ENCODE measurements at places on chromosomes 2 and 18.

DNA sequence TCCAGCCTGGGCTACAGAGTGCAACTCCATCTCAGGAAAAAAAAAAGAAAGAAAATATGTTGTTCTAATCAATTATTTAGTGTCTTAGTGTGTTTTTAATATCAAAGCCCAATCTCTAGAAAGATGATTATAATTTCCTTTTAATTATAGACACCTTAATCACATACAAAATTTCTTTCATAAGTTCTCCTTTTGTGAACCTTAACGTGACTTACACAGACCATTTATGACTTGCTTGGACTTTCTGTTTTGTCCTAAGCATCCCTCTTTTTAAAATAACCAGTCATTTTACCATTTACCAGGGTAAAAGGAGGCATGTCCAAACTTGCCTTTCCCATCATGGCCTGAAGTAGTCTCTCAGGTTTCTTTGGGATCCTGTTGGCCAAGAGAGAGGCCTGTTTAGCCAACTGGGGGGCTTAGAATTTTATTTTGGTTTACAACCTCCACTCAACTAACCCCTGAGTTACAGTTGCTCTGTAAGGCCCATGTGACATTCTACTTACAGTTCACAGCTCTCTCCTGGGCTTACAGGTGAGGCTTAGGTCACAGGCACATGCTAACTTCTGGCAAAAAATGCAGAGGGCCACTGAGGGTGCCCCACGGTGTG, 23.9 kb upstream of the GPR155 start:
- H3K27me3 ChIP-seq: no peaks in the 10 kb centered on the region
- H3K4me3 ChIP-seq: no peak overlapping the region
- no peaks in the 10 kb centered on the region for H3K36me3 ChIP-seq
- no peaks in the 10 kb centered on the region for H3K4me1 ChIP-seq

DNA sequence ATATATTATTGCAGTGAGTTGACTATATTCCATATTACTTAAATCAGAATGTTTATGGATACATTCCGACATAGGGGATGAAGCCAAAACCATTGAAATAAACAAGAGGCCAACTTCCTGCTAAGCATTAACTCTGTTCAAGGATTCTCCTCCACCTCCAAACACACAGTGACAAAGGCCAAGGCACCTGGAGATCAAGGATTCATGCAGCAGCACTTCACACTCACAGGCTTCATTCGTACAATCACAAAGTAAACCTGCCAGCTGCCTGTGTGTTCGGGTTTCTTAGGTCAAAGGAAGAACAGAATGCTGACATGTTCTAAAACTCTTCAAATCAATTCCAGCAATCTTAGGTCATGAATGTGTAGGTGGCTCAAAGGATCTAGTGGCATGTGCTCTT, 22.8 kb downstream of the WDFY1 start:
- DNase-seq: no peak
- H3K27ac ChIP-seq: no peak overlapping the region
- no peaks in the 10 kb centered on the region for H3K4me1 ChIP-seq
- H3K36me3 ChIP-seq: peaks cover 2% of the 10 kb centered on the region
- H3K4me3 ChIP-seq: no peak overlapping the region
- no peaks in the 10 kb centered on the region for H3K27me3 ChIP-seq

DNA sequence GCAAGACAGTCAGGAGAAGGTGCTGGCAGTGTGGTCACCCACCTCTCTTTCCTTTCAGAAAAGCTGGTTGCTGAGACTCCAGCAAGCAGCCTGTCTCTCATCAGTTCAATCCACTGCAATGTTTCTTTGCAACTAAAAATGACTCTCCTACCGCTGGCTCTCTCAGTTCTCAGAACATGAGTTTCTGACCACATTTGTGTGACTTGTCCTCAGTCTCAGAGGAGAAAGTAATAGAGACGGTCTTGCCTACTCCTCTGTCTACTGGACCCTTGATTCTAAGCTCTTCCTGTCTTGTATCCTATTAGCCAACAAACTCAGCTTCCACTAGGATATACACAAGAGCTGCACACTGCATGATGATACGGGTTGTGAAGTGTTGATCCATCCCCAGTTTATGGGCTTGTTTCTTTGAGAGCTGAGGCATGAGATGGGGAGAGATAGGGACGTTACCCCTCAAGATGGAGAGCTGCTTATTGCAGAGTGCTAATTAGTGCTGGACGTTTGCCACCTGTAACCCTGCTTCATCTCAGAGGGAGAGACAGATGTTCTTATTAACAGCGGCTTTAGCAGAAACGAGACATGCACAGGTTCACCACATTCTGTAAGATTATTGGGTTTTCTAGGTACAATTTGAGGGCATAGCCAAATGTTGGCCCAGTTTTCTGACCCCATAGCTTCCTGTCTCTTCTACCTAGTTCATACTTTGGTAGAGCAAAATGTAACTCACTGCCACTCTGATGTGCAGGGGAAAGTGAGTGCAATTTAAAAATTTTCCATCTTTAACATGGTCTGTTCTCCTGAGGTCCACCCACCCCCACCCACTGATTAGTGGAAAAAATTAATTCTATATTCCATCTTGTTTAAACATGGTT, 32.4 kb upstream of the YWHAQ start:
- no peak overlapping the region for H3K4me3 ChIP-seq
- no peaks in the 10 kb centered on the region for H3K27me3 ChIP-seq

DNA sequence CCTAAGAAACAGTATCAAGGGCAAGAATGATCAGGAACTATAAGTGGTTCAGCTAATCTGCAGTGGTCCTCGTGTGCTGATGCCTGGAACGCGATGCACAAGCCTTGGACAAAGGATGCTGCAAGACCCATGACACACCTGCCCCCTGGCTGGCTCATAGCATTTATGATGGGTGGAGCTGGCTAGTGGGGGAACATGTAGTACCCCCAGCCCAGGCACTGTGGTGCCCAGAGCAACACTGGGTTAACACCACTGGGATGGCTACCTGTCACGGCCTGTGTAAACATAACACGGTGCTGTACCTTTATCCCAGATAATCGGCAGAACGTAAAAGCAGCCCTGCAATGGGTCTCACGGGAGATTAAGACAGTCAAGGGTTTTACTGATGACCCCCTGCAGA, 60.3 kb upstream of the PEX13 start:
- H3K27ac ChIP-seq: peak overlapping the region; percentile 88
- DNase-seq: no peak
- peaks cover 37% of the 10 kb centered on the region for H3K4me1 ChIP-seq
- no peaks in the 10 kb centered on the region for H3K36me3 ChIP-seq
- no peaks in the 10 kb centered on the region for H3K27me3 ChIP-seq
- H3K4me3 ChIP-seq: no peak overlapping the region

DNA sequence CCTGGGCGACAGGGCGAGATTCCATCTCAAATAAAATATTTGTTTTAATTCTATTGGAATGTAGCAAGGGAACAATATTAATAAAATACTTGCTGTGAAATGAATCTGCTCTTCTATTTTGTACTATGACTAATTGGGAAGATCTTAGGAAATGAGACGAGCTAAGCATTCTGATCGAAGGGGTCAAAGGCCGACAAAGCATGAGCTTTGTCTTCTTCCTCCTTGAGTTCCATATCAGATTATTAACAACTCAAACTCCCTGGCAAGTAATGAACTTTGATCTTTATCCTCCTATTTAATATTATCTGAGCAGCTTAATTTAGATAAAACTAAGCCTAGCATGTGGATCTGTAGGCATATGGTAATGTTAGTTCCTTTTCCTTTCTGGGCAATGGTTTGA, 15.5 kb downstream of the GEMIN6 start:
- H3K27ac ChIP-seq: no peak overlapping the region
- DNase-seq: no peak
- H3K36me3 ChIP-seq: peaks cover 11% of the 10 kb centered on the region
- no peaks in the 10 kb centered on the region for H3K4me1 ChIP-seq

DNA sequence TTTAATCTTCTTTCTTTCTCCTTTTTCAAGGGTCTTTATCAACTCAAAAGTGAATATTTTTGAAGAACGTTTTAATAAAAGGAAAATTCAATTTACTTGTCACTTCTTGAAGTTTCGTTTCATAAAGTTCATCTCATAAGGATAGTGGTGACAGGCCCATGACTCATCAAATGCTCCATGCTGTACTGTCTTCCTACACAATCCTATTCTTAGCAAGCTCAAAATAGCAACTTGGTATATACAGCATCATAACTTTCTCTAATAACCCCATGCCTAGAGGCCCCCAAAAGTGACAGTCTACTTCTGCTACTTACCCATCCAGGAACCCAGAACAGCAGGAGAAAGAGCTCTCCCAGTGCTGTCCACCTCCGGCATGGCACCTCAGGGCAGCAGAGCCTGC, 7.7 kb downstream of the FBXO15 start:
- no peaks in the 10 kb centered on the region for H3K36me3 ChIP-seq
- no peak overlapping the region for H3K27ac ChIP-seq
- peaks cover 5% of the 10 kb centered on the region for H3K27me3 ChIP-seq
- no peaks in the 10 kb centered on the region for H3K4me1 ChIP-seq

- no peak overlapping the region for H3K27ac ChIP-seq
- no peaks in the 10 kb centered on the region for H3K36me3 ChIP-seq
- H3K4me3 ChIP-seq: no peak overlapping the region
- peaks cover 58% of the 10 kb centered on the region for H3K27me3 ChIP-seq
- peaks cover 2% of the 10 kb centered on the region for H3K4me1 ChIP-seq
- peak; percentile 57 for DNase-seq
Observed at GRCh38 chr18:78814766-78815165, 164.9 kb upstream of the SALL3 start.

- no peak overlapping the region for H3K27ac ChIP-seq
- H3K4me3 ChIP-seq: no peak overlapping the region
- no peaks in the 10 kb centered on the region for H3K36me3 ChIP-seq
- DNase-seq: no peak
Observed at GRCh38 chr18:69626171-69626570, 225.5 kb downstream of the DOK6 start.

- H3K27ac ChIP-seq: no peak overlapping the region
- no peak overlapping the region for H3K4me3 ChIP-seq
Observed at GRCh38 chr2:21395366-21395765, 271.6 kb downstream of the TDRD15 start.
